ENCODE measurements at places on chromosomes 1 and 21. TPM values are rescaled to one million over a fixed set of nuclear protein-coding genes. Genes with fewer than 3 reads are reported as not detected.

GRCh38 chr1:176770066-176770465 is 307.1 kb downstream of the PAPPA2 start:
- DNase-seq = no peak
- H3K4me3 ChIP-seq = no peak overlapping the region
- H3K27ac ChIP-seq = no peak overlapping the region
- no peaks in the 10 kb centered on the region for H3K27me3 ChIP-seq
- no peaks in the 10 kb centered on the region for H3K4me1 ChIP-seq

- peaks cover 20% of the 10 kb centered on the region for H3K4me1 ChIP-seq
- H3K27me3 ChIP-seq = peaks cover 21% of the 10 kb centered on the region
- H3K27ac ChIP-seq = no peak overlapping the region
- no peak overlapping the region for H3K4me3 ChIP-seq
Measured at GRCh38 chr1:37676281-37677142, 15.8 kb upstream of the CDCA8 start.

- DNase-seq = no peak
- no peak overlapping the region for H3K4me3 ChIP-seq
- no peaks in the 10 kb centered on the region for H3K36me3 ChIP-seq
Measured at GRCh38 chr1:7553042-7553690, 217.9 kb upstream of the VAMP3 start.

DNA sequence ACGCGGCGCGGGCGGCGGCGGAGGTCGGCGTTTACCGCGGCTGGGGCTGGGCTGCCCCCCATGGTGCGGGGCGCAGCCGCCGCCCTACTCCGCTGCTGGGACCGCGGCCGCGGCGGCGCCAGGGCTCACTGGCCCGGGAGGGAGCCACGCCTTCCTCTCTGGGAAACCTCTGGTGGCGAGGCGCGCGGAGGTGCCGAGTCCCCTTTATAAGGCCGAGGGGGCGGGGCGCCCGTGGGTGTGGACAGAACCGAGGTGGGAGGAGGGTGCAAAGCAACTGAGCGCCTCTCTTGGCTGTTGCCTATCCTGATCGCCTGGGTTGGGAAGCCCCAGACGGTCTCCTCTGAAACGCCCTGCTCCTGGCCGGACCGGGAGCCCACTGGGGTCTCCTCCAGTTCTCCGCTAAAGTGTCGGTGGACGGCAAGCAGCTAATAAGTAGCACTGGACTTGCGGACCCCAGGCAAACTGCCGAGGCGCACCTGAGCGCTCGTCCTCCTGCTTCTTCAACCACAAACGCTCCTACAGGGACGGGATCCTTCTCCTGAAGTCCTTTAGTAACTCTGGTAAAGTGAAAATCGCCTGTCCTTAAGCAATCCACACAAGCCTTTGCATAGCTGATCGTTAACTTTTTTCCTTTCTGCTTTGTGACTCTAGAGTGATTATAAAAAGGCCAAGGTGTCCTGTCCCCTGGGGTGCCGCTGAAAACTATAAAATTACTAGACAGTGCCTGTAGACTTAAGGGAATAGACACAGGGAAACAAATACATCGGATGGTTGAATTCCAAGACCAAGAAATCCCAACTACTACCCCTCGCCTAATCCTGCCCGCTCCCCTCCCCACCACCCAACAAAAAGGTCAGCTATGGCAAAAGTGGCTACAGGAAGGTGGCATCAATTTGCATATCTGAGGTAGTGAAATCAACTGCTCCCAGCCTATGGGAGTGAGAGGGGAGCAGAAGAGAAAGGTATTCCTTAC is at the start of gene PTGER3:
Gene PTGER3 (minus strand): TSS at position 182 of the 973 bp plus-strand sequence. CDS start 239 bp downstream, outside the sequence.
- peak within 1 kb of the TSS; percentile 43 for H3K27ac ChIP-seq
- no peaks in the 10 kb centered on the region for H3K36me3 ChIP-seq
- H3K27me3 ChIP-seq = peaks cover 55% of the 10 kb centered on the region
- peak within 1 kb of the TSS; percentile 79 for H3K4me3 ChIP-seq
- H3K4me1 ChIP-seq = peaks cover 20% of the 10 kb centered on the region

DNA sequence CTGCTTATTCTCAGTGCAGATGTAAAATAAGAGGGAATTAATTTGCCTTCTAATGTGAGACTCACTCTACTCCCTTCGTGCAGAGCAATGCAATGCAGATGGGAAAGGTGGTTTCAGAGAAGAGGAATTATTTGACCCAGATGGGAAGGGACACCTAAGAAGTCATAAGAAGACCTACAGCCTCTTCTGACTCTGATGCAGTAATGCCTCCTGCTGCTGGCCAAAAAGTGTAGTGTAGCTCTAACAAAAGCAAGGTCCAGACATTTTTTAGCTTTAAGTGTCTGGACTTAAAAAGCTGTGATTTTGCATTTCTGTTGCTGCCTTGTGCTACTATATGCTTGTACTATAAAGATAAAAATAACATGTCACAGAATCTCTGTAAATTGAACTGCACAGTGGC is 501.4 kb downstream of the TTLL7 start:
- no peak overlapping the region for H3K27ac ChIP-seq
- DNase-seq = no peak
- peaks cover 54% of the 10 kb centered on the region for H3K4me1 ChIP-seq
- H3K4me3 ChIP-seq = no peak overlapping the region

DNA sequence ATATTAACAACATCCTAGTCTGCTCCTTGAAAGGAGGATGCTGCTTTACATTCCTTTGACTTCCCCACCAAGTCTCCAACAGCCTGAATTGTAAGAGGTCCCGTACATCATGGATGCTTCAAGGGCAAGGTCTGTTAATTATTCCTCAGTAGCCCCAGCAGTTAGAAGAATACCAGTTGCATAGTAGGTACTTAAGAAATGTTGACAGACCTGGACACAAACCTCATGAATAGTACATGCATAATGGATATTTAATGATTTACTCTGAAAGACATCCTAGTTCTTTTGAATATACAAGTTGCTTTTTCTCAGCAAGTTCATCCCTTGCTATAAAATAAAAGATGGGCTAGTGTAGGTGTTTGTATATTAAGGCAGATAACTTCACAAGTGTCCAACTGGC is 112.1 kb upstream of the DPYD start:
- no peaks in the 10 kb centered on the region for H3K36me3 ChIP-seq
- H3K4me3 ChIP-seq = no peak overlapping the region
- H3K27ac ChIP-seq = no peak overlapping the region

DNA sequence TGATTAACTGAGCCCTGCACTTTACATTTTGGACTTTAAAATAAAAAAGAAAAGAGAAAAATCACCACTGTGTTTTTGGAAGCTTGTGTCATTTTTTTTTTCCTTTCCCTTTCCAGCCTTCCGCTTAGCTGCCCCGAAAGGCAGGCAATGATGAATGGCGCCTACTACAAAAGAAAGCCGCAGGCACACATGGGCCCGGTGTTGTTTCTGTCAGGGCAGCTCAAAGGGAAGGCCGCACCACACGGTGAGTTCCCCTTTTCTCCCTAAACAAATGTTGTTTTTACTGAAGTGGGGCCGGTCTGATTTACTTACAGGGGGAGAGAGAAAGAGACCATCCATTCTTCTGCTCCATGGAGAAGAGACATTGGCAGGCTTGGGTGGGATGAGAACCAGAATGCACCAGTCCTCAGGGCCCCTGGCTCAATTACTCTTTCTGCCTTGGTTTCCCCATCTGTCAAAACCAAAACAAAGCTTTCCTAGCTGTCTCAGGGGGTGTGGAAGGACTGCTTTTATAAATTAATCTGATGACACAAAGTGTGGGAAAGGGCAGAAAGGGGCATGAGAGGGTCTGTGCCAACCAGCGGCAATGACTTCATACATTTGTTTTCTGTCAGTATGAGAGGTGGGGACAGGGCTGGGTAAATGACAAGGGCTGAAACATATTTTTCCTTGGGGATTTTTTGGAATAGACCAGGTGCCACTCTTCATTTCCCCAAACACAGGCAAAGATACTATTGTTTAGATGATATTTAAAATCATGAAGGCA is 91.4 kb upstream of the PLXNA2 start:
- DNase-seq = no peak
- H3K4me3 ChIP-seq = no peak overlapping the region
- H3K27me3 ChIP-seq = peaks cover 23% of the 10 kb centered on the region
- no peak overlapping the region for H3K27ac ChIP-seq
- H3K4me1 ChIP-seq = no peaks in the 10 kb centered on the region

- H3K4me1 ChIP-seq = peaks cover 34% of the 10 kb centered on the region
- peak overlapping the region; percentile 6 for H3K27ac ChIP-seq
- no peaks in the 10 kb centered on the region for H3K36me3 ChIP-seq
- H3K4me3 ChIP-seq = no peak overlapping the region
- DNase-seq = no peak
- peaks cover 30% of the 10 kb centered on the region for H3K27me3 ChIP-seq
Measured at GRCh38 chr1:235953801-235954200, 87.1 kb upstream of the LYST start.

- no peak overlapping the region for H3K4me3 ChIP-seq
- peaks cover 31% of the 10 kb centered on the region for H3K36me3 ChIP-seq
- no peaks in the 10 kb centered on the region for H3K27me3 ChIP-seq
- DNase-seq = no peak
Measured at GRCh38 chr1:211811126-211811525, 19.4 kb downstream of the LPGAT1 start.

- no peak overlapping the region for H3K4me3 ChIP-seq
- peaks cover 1% of the 10 kb centered on the region for H3K27me3 ChIP-seq
- no peak for DNase-seq
- H3K4me1 ChIP-seq = peaks cover 34% of the 10 kb centered on the region
Measured at GRCh38 chr1:66434096-66434495, 99.9 kb upstream of the SGIP1 start.

- H3K4me1 ChIP-seq = no peaks in the 10 kb centered on the region
- no peak overlapping the region for H3K27ac ChIP-seq
- no peaks in the 10 kb centered on the region for H3K27me3 ChIP-seq
- DNase-seq = no peak
- no peak overlapping the region for H3K4me3 ChIP-seq
- H3K36me3 ChIP-seq = peaks cover 35% of the 10 kb centered on the region
Measured at GRCh38 chr1:31315902-31316301, 19.1 kb downstream of the ZCCHC17 start.

DNA sequence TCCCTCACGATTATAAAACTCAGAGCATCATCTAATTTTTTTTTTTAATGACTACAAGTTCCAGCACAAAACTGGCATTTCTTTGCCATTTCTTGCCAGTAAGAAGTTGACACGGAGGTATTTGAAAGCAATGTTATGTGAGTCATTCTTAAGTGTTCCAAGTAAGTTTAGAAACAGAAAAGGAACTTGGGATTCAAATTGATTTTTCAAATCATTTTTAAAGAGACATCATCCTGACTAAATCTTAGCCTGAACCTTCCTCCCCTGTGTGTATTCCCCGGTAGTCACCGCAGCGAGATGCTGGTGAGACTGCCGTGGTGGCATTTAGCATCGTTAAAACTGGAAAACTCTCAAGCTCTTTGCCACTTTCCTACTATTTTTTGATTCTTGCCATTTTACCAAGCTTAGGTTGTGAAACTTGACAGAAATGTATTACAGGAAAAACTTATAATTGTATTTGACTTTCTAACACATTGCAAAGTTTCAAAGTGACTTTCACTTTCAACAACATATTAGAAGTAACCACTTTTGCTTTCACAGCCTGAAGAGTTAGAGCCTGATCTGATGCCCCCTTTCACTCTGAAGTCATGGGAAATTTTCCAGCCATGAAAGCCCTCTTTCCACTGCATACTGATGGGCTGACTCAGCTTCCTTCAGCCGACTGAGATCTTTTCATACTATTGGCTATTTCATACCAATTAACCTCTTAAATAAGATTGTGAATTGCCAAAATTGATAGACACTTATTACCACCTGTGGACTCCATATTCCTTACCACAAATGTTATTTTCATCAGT is 61.4 kb downstream of the OLFML2B start:
- peak overlapping the region; percentile 77 for H3K4me3 ChIP-seq
- peak; percentile 5 for DNase-seq
- H3K27me3 ChIP-seq = no peaks in the 10 kb centered on the region
- peaks cover 19% of the 10 kb centered on the region for H3K4me1 ChIP-seq
- H3K27ac ChIP-seq = peak overlapping the region; percentile 89

GRCh38 chr1:16012590-16013219 is 5.1 kb downstream of the HSPB7 start:
- H3K4me3 ChIP-seq = no peak overlapping the region
- H3K27ac ChIP-seq = no peak overlapping the region
- H3K4me1 ChIP-seq = peaks cover 23% of the 10 kb centered on the region
- H3K36me3 ChIP-seq = no peaks in the 10 kb centered on the region

DNA sequence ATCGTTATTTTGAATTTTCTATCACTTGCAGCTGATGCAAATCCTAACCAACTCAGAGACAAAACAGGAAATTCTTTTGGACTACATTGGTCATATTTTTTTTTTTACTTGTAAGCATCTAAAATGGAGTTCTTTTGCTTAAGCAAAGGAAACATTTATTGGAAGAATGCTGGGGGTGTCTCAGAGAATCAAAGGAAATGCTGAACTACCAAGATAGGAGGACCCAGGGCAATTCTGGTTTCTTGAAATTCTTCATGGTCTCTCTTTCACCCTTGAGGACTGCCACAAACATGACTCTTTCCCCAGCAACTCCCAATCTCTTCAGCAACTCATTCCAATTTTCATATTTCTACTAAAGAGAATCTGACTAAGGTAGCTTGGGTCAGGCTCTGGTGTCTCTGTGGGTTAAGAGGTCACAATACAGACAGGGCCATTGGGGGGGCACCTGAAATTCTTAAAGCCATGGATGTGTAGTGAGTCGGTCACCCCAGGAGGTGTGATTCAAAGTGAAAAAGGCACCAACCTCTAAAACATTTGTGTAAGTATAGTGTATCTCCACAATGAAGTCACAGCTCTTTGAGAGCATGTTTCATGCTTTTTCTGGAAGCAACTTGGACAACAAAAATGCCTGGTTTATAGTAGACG is 171.1 kb upstream of the FGGY start:
- DNase-seq = no peak
- H3K27me3 ChIP-seq = peaks cover 5% of the 10 kb centered on the region
- H3K4me3 ChIP-seq = no peak overlapping the region
- H3K27ac ChIP-seq = no peak overlapping the region
- H3K4me1 ChIP-seq = peaks cover 41% of the 10 kb centered on the region

Gene TAS1R1
- not detected for total RNA-seq

Gene TMCO4
- 15.1 TPM for total RNA-seq

Gene RIPK4
- not detected for total RNA-seq

Gene SLC2A5
- total RNA-seq = not detected

Gene LRRN2
- not detected for total RNA-seq

Gene ERICH3
- total RNA-seq = not detected

Gene NPHS2
- total RNA-seq = not detected

Gene FCGR3A
- total RNA-seq = not detected

Gene FAM177B
- not detected for total RNA-seq

Gene TMCO1
- total RNA-seq = 102 TPM

Gene PRDM16
- total RNA-seq = not detected

Gene HCRTR1
- total RNA-seq = not detected

Gene GJB4
- total RNA-seq = not detected

Gene CFAP141
- total RNA-seq = not detected

Gene OVAAL
- total RNA-seq = not detected

All from activated T-helper 1 cell treated with anti-CD3 and anti-CD28 coated beads, Interleukin-12 subunit alpha, Interleukin-12 subunit beta, Interleukin-2, Interleukin-4 antibody, amounts not matched to agents 30 ng/mL and 10 ng/mL and 1 ng/mL, durations not matched to agents 14 hours and 24 hours and 36 hours (primary cell).